CD4-positive, alpha-beta T cell treated with Interleukin-6 for 4 hours (primary cell): ENCODE measurements at places on chromosomes 16 and 17.

- peak; percentile 47 for DNase-seq
Measured at GRCh38 chr16:66524601-66525164, 25.2 kb downstream of the TK2 start.

- no peak for DNase-seq
Measured at GRCh38 chr16:84247844-84248243, 8.0 kb upstream of the KCNG4 start.

GRCh38 chr16:4870138-4870671, 22.9 kb downstream of the UBN1 start:
- no peak for DNase-seq

- DNase-seq: no peak
Measured at GRCh38 chr17:22131740-22132139, 439.4 kb downstream of the KCNJ18 start.

DNA sequence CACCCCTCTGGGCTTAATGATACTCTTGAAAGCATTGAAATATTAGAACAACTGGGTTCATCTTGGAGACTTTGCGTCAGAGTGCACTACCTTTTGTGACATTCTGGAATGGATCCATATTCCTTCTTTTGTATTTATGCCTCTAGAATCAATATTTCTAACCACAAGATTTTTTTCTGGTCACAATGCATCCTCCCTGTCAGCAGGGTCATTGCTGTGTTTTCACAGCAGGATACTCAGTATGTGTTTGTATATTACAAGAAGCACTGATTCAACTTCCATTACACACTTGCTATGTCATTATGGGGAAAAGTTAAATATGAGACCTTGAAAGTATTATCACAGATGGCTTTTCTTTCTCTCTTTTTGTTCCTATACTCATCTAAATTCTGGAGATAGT, 370.0 kb downstream of the HS3ST3B1 start:
- no peak for DNase-seq

DNA sequence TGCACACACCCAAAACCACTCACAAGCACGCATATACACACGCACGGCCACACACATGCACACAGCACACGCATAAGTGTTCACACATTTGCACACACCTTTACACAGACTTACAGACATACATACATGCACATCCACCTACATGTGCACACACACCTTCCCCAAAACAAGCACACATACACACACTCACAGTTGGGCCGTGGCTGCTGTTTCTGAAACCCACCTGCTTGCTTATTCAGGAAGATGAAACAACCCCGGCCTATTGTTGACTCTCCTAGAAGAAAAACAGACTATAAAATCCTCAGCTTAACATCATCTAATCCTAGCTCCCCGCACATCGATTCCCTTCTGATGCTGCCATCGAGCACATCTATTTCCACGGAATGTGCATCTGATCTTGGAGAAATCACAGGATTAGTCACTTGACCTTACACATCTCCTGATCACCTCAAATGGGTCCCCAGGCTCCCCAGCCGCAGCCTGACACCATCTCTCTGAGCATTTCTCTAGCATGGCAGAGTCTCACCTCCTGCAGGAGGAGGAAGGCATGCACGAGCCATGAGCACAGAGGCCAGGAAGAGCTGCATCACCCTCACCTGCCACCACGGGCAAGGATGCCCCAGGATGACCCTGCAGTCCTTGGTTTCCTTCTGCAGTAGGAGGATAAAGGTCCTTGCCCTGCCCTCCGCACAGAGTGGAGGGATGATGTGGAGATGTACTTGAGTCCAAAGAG, 105.8 kb upstream of the CDH5 start:
- no peak for DNase-seq

DNA sequence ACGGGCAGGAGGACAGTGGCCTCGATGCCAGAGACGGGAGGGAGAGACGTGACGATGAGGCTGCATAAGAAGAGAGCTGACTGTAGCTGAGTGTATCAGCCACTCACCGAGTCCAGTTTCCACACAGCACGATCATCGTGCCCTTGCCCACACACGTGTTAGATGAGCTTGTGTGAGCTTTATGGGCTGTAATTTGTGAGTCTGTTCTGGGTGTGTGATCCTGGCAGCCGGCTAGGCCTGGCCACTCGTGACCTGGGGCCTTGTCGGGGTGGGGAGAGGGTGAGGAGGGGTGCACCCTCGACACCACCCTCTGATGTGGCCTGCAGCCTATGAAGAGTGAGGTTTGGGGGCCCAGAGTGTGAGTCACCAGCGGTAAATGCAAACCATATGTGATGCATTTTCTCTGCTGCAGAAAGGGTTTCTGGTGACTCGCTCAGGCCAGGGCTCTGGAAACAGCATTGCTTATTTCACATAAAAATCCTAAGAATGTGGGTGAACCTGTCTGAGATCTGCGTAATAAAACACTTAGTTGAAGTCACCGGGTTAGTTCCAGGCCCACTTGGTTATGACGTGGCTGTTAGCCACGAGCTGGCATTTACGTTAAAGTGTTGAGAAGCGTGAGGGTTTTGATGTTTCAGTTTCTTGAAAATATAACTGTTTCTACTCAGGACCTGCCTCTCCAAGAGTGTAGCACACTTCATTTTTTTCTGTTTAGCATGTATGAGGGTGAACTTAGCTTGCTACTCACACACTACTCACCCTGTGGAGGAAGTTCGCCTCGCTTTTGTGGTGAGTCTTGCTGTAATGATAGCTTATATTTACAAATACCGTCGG, 4.2 kb downstream of the METRNL start:
- peak; percentile 54 for DNase-seq

DNA sequence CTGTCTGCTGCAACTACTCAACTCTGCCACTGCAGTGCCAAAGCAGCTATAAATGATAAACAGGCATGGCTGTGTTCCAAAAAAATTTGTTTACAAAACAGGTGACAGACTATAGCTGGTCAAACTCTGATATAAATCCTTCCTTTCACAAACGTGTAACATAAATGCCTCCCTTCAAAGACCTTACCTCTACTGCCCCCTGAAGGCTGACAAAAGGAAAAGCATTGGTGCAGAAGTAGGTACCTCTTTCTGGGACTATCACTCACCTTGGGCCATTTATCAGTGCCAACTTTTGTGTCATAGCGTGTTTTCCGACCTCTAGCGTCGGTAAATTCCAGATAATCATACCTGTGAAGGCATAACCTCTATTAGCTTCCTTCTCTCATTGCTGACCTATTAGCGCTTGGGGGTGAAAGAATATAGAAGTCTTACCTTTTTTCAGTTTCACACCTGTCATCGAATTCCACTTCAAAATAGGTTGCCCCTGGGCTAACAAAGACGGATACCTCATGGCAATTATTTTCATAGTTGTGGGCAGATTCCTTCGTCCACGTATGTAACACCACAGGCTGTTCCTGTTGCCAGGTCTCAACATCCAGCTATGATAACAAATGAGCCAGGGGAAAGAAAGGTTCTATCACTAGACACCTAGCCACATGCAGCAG, 67.9 kb downstream of the ZZEF1 start:
- peak; percentile 8 for DNase-seq

- no peak for DNase-seq
Measured at GRCh38 chr17:55432358-55433028, 10.9 kb upstream of the MMD start.

DNA sequence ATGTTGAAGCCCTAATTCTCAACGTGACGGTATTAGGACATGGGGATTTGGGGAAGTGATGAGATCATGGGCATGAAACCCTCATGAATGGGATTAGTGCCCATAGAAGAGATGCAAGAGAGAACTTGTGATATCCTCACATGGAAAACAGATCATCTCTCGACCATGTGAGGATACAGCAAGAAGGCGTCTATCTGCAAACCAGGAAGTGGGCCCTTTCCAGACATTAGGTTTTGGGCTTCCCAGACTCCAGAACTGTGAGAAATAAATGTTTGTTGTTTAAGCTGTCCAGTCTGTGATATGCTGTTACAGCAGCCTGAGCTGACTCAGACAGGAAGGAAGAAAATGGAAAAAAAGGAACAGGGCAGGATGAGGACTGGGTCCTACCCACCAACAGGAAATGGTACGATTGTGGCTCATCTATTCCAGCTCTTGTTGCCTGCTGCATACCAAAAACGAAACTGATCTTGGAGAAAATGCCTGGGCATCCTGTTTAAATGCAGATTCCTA, 21.9 kb upstream of the SSTR2 start:
- no peak for DNase-seq

GRCh38 chr17:57915985-57916757, 39.0 kb downstream of the CUEDC1 start:
- DNase-seq: no peak

DNA sequence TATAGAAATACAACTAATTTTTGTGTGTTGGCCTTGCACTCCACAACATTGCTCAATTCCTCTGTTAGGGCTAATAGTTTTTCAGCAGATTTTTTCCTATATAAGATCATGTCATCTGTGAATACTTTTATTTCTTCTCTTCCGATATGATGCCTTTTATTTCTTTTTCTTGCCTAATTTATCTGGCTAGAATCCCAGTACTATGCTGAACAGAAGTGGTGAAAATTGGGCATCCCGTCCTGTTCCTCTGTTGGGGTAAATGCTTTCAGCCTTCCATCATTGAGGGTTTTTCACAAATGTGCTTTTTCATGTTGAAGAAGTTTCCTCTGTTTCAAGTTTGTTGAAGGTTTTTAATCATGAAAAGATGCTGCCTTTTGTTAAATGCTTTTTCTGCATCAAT, 22.7 kb upstream of the TNFRSF13B start:
- DNase-seq: no peak

DNA sequence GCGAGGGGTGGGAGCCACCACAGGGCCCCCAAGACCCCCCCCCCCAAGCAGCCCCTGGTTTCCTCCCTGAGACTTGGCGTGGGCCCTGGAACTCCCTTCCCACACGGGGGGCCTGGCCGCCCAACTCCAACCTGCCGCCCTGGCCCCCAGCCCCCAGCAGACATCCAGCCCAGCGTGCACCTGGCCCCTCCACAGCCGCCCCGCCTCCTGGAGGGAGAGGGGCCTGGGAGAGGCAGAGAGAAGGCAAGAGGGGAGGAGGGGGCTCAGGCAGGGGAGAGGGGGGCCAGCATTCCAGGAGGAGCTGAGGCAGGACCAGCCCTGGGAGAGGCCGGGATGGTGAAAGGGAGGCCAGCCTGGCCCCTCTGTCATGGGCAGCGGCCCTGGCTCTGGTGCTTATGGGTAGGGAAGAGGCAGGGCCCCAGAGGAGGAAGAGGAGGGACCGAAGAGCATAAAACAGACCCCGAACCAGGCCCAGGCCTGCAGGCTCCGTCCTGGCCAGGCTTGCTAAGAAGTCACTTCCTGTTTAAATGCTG, 16.7 kb downstream of the IL34 start:
- DNase-seq: no peak

DNA sequence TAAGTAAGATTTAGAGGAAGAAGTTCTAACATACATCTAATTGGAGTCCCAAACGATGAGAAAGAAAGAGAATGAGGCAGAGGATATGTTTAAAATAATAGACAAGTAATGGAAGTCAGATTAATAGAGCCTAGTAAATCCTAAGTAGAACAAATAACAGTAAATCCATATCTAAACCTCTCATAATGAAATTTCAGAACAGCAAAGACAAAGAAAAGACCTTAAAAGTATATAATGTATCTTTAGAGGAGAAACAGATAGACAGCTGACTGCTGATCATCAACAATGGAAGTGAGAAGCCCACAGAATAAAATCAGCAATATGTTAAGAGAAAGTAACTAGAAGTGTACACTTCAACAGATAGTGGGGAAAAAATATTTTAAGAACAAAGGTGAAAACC, 536.2 kb upstream of the ZFHX3 start:
- DNase-seq: no peak
